A549 treated with DMSO at 1 μM for 4 hours (cell line): ENCODE measurements at places on chromosomes 12 and 14. TPM values are rescaled to one million over a fixed set of nuclear protein-coding genes. Genes with fewer than 3 reads are reported as not detected.

The MDP1 gene
- total RNA-seq: 27.9 to 35.3 TPM (median 29.6 TPM) in 5 replicates

The TEX52 gene
- total RNA-seq: not detected in 5 replicates

The SDSL gene
- total RNA-seq: 24.4 to 27.0 TPM (median 25.7 TPM) in 5 replicates

The IL22 gene
- not detected in 5 replicates for total RNA-seq

The FOXN4 gene
- 0.05 to 0.09 TPM (median 0.07 TPM) in 4 of 5 replicates, not detected in the other for total RNA-seq

The SERPINA4 gene
- not detected in 5 replicates for total RNA-seq

The KERA gene
- total RNA-seq: not detected in 5 replicates

The POLE2 gene
- total RNA-seq: 12.4 to 15.2 TPM (median 14.3 TPM) in 5 replicates

The GYS2 gene
- total RNA-seq: not detected in 5 replicates

The SCNN1A gene
- total RNA-seq: 3.9 to 5.3 TPM (median 4.0 TPM) in 5 replicates

The DDX47 gene
- total RNA-seq: 89.0 to 108 TPM (median 98.1 TPM) in 5 replicates

The CACNA2D4 gene
- total RNA-seq: not detected in 5 replicates

The FSCB gene
- not detected in 5 replicates for total RNA-seq

The PTPRO gene
- total RNA-seq: 0.05 to 0.08 TPM in 2 of 5 replicates, not detected in the others

The EFS gene
- total RNA-seq: not detected in 5 replicates

The KRT6A gene
- 0.18 to 0.52 TPM (median 0.24 TPM) in 5 replicates for total RNA-seq

The HOTAIR gene
- 0.05 to 0.26 TPM (median 0.13 TPM) in 4 of 5 replicates, not detected in the other for total RNA-seq

The DDX11 gene
- 45.6 to 57.7 TPM (median 53.6 TPM) in 5 replicates for total RNA-seq

The KLRB1 gene
- total RNA-seq: not detected in 5 replicates

The RERG gene
- total RNA-seq: 0.15 to 0.36 TPM (median 0.21 TPM) in 5 replicates

The RNF212B gene
- not detected in 5 replicates for total RNA-seq

The BATF gene
- total RNA-seq: not detected in 5 replicates

The MSI1 gene
- 0.92 to 1.7 TPM (median 1.3 TPM) in 5 replicates for total RNA-seq

The CLEC4C gene
- not detected in 5 replicates for total RNA-seq

The EDDM3A gene
- total RNA-seq: not detected in 5 replicates

The C12orf42 gene
- total RNA-seq: not detected in 5 replicates

The SELPLG gene
- 0.94 to 1.3 TPM (median 1.0 TPM) in 5 replicates for total RNA-seq

The BHLHE41 gene
- 0.63 to 1.9 TPM (median 1.2 TPM) in 5 replicates for total RNA-seq

The CMA1 gene
- not detected in 5 replicates for total RNA-seq

The FAIM2 gene
- 0.04 to 0.16 TPM in 2 of 5 replicates, not detected in the others for total RNA-seq

The PRMT5 gene
- total RNA-seq: 109 to 127 TPM (median 119 TPM) in 5 replicates

The TDP1 gene
- 11.4 to 17.9 TPM (median 14.4 TPM) in 5 replicates for total RNA-seq

The PABPN1 gene
- 140 to 168 TPM (median 158 TPM) in 5 replicates for total RNA-seq

The GZMB gene
- not detected in 5 replicates for total RNA-seq

The DDN gene
- 0.58 to 0.73 TPM (median 0.65 TPM) in 5 replicates for total RNA-seq

The AKAP6 gene
- total RNA-seq: 0.39 to 0.72 TPM (median 0.45 TPM) in 5 replicates

The PEBP1 gene
- 237 to 296 TPM (median 267 TPM) in 5 replicates for total RNA-seq

The CCDC88C gene
- 5.2 to 7.1 TPM (median 6.4 TPM) in 5 replicates for total RNA-seq

The DCP1B gene
- 7.1 to 7.9 TPM (median 7.8 TPM) in 5 replicates for total RNA-seq

The PKP2 gene
- total RNA-seq: 2.2 to 2.9 TPM (median 2.2 TPM) in 5 replicates

The NTS gene
- 51.1 to 84.8 TPM (median 78.2 TPM) in 5 replicates for total RNA-seq

The DRAM1 gene
- total RNA-seq: 23.7 to 28.8 TPM (median 27.6 TPM) in 5 replicates

The FOXG1 gene
- 0.08 to 0.15 TPM (median 0.09 TPM) in 5 replicates for total RNA-seq

The SLCO1B1 gene
- total RNA-seq: 0.33 to 0.49 TPM (median 0.38 TPM) in 5 replicates

The RGS6 gene
- total RNA-seq: not detected in 5 replicates

The RFLNA gene
- not detected in 5 replicates for total RNA-seq

The SERPINA3 gene
- 5.4 to 7.9 TPM (median 5.9 TPM) in 5 replicates for total RNA-seq

The CPSF6 gene
- 63.2 to 72.3 TPM (median 65.9 TPM) in 5 replicates for total RNA-seq

The CPNE6 gene
- total RNA-seq: not detected in 5 replicates

The TCP11L2 gene
- total RNA-seq: 2.6 to 14.2 TPM (median 3.4 TPM) in 5 replicates

The TSPAN8 gene
- total RNA-seq: 0.10 to 0.12 TPM in 2 of 5 replicates, not detected in the others

The RNASE2 gene
- total RNA-seq: not detected in 5 replicates

The ZNF891 gene
- total RNA-seq: 0.32 to 0.55 TPM (median 0.47 TPM) in 5 replicates

The C12orf60 gene
- 1.4 to 2.2 TPM (median 1.8 TPM) in 5 replicates for total RNA-seq

The RNASE7 gene
- not detected in 5 replicates for total RNA-seq

The LRP1-AS gene
- total RNA-seq: not detected in 5 replicates

The JAG2 gene
- 16.4 to 27.3 TPM (median 21.3 TPM) in 5 replicates for total RNA-seq

The CCDC177 gene
- total RNA-seq: 0.02 TPM in 1 of 5 replicates, not detected in the others
